ENCODE measurements at places on chromosomes 4 and X.

- peak; percentile 46 for DNase-seq
These were observed 4.1 kb upstream of the UGT2B7 start for GRCh38 chr4:69092190-69092589.

- no peak for DNase-seq
These were observed 3.3 kb upstream of the ZNF518B start for GRCh38 chr4:10460313-10461047.

DNA sequence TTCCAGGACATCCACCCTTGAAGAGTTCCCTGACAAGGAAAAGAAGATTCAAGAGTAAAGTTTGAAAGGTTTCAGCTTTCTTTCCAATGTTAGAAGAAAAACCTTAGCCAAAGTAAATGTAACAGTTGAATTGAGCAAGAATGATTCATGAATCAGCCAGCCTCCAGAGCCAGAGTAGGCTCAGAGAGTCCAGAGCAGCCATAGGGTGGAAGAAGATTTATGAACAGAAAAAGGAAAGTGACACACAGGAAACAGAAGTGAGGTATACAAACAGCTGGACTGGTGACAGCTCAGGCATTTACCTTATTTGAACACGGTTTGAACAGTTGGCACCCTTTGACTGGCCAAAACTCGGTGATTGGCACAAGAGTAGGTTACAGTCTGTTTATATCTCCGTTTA is 63.2 kb downstream of the QDPR start:
- DNase-seq: no peak

DNA sequence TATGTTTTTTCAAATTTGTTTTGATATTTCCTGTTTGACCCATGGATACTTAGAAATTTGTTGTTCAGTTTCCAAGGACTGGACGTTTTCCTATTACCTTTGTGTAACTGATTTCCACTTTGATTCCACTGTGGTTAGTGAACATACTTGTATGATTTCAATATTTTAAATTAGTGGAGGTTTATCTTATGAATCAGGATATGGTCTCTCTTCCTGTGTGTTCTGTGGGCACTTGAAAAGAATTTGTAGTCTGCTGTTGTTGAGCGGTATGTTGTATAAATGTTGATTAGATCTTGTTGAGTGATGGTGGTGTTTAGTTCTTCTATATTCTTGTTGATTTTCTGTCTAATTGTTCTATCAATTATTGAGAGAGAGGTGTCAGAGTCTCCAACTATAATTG is 21.2 kb upstream of the LAMTOR3 start:
- no peak for DNase-seq

DNA sequence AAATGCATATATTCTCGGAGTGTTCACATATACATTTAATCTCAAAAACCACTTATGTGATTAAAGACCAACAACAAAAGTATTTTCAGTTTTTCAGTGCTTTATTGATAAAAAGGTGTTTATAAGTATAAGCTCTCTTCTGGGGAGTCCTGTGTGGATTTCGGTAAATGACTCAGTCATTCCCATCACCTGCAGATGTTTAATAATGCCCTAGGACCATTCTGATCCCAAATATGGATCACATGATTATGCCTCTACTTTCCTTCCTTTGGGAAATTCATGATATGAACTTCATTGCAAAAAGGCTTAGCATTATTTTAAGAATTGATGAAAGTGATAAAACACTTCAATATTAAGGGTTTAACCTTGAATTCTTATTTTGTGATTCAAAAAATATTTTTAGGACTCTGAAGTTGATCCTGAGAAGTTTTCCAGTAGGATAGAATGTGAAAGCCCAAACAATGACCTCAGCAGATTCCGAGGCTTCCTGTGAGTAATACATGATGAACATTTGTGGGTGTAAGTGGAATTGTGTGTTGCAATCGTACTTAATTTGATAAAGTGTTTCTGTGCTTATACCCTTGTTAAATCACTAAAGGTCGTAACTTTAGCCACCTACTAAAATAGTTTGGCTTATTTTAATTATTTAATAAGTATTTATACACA is 40.2 kb downstream of the ATP10D start:
- DNase-seq: peak; percentile 8

GRCh38 chrX:40388441-40388840 is 192.3 kb upstream of the ATP6AP2 start:
- no peak for DNase-seq

DNA sequence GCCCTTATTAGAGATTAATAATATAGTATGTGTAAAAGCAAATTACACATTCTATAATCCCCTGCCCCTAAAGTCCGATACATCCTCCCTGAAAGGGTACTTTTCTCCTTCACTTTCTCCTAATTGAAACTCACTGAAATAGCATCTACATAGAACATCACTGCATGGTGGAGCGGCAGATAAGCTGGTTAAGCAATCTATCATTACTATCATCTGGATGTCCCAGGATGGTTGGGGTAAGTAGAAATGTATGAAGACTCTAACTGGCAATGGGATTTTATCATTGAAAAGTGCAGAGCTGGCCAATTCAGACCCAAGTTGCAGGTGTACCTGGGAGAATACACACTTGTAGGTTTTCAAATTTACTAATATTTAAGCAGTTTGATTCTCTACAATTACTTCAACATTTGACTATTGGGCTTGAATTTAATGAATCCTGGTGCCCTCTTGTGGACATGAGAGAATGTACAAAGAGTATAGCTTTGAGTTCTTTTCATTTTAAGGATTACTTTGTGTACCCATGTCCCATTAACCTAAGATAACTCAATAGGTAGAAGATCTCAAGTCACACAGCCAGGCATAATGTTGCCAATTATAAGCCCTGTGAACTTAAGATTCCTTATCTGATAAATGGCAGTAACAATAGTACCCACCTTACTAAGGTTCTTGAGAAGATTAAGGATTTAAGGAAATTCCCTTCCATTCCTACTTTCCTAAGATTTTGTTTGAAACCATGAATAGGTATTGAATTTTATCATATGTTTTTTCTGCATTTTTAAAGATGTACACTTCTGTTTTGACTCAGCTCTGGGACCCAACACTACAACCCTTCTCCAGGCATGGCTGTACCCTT is 69.8 kb downstream of the SHROOM3 start:
- peak; percentile 84 for DNase-seq

DNA sequence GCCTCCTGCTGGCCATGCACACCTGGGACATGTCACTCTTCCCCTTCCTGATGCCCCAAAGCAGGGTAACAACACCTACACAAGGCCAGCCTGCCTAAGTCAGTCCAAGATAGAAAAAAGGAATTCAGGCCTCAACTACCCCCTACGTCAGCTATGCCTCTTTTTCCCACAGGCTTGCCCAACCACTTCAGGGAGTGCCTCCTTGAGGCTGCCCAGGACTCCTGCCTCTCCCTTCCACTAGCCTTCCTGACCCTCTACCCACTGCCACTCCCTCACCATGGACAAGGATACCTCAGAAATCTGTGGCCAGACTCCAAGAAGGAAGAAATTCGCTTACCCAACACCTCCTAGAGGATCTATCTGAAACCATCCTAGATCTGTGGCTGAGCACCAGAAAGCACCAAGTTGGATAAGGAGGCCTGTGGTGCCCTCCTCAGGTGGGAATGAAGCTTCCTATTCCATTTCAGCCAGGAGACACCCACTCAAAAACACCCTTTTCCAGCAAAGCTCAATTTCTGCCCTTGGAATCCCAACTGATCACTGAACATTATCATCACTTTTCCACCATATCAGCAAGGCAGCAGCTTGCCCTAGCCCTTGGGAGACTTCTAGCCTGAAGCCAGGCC is 1.8 kb downstream of the KDM5C start:
- no peak for DNase-seq

DNA sequence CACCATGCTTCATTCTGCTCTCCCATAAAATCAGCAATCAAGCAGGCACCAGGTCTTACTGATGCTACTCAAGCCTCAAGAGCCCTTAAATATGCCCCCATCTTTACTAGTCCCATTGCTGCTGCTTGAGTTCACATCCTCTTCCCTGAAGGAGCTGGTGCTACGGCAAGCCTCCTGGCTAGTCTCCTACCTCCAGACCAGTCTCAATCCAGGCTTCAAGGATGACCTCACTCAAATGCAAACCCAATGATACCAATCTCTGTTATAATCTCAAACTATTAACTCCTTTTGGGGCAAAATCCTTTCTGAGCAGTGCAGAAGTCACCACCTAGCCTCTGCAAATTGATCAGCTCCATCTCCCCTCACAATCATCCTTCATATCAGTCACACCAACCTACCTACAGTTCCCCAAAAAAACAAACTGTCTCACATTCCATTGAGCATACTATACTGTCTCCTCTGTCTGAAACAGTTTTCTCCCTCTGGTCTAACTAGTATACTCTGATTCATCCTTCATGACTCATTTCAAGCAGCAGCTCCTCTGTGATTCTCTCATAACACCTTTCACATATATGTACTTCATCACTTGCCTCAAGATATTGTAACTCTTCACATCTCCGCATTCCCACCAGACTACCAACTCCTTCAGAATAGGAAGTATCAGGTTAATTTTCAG is 30.0 kb downstream of the PAPSS1 start:
- peak; percentile 38 for DNase-seq

GRCh38 chrX:27350476-27350875 is 112.7 kb downstream of the PPP4R3C start:
- no peak for DNase-seq

- DNase-seq: no peak
These were observed 263.2 kb upstream of the FTHL17 start for GRCh38 chrX:31334997-31335396.
